ENCODE measurements at places on chromosomes 1 and 21.
A peak's percentile ranks its signal among the peaks of the same experiment; 100 is the strongest.

- DNase-seq, result no peak
Measured at GRCh38 chr1:177021687-177022086, 142.8 kb downstream of the ASTN1 start.

- DNase-seq, result no peak
Measured at GRCh38 chr1:6393400-6394187, at the start of gene ACOT7. Gene ACOT7 (minus strand): TSS chr1:6393767. CDS start chr1:6393399, 368 bp downstream.

GRCh38 chr1:233543338-233544255 lies 70.3 kb upstream of the KCNK1 start:
- DNase-seq, result peak; percentile 77

- no peak for DNase-seq
Measured at GRCh38 chr1:171335964-171336363, 22.0 kb downstream of the FMO4 start.

DNA sequence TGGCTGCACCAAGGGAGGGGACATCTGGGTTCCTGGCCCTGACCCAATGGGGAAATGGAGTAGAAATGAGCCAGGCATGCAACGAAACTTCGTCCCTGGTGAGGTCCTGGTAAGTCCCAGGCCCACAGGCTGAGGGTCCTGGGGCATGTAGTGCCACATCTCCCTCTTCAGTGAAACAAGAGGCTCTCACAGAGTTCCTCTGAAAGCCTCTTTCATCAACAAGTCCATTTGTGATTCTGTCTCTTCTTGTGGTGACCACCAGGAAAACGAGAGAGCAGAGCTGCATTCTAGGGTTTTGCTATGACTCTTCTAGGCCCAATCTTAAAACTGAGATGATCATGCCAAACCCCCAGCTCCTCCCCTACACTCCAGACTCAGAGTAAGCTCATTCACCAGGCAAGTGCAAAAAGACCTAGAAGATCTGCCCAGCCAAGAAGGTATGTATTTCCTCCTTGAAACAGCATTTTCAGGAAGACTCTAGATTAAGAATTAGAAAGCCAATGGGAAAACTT lies 24.3 kb upstream of the RNF220 start:
- DNase-seq, result no peak

DNA sequence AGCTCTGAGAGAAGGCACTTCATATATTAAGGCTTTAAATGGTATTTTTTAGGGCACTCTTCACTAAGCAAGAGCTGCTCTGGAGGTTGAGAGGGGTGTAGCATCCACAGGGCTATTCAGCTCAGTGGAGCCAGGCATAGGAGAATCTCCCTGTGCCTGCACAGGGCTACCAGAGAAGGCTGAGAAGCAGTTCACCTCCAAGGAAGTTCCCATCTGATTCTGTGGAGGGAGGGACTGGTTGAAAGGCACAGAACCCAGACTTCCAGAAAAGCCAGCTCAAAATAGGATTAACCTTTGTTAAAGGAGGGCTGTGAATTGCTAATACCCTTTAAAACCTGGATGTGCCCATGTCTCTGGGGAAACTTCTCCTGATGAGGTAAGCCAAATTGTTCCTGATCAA lies 304.5 kb downstream of the TTLL7 start:
- DNase-seq, result no peak

GRCh38 chr1:41658431-41659158 lies 174.1 kb upstream of the EDN2 start:
- no peak for DNase-seq

DNA sequence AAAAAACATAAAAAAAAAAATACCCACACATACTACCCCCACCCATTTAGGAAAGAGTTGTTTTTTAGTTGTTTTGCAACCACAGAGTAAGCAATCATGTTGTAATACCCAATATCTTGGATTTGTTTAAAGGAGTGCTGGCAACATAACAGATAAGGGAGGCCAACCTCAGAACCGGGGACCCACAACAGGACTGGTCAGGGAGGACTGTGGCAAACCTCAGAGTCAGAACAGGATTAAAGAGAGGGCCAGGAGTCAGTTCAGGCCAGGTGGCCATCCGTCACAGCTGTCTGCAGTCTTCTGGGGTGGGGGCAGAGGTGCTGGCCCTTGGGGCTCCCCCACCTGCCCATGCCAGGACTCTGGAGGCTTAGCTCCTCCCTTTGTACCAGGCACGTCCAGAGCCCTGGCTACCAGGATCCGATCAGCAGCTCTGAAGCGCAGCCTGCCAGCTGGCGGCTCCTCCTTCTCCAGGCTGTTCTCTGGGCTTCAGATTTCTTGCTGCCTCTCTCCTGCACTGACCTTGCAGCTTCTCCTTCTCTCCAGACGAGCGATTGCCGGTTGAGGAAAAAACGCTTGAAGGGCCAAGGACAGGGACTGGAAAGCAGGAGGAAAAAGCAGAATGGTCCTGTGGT lies 7.9 kb downstream of the H6PD start:
- no peak for DNase-seq

DNA sequence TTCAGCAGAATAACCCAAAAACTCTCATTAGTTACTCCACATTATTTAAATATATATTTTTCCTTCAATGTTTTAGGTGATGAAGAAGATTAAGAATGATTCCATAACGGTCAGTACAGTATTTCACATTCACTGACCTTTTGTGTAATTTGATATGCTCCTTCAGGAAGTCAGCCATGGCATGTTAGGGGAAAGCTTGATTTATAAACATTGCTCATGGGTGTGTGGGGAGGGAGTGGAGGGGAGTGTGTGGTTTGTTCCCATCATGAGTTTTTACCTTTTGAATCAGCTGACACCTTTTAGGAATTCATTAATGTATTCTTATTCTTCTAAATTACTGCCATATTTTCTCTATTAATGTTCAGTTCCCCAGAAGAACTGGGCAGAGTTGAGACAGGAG lies 240.2 kb downstream of the ATG4C start:
- DNase-seq, result no peak

- no peak for DNase-seq
Measured at GRCh38 chr1:44819196-44819607, 10.9 kb downstream of the BTBD19 start.

DNA sequence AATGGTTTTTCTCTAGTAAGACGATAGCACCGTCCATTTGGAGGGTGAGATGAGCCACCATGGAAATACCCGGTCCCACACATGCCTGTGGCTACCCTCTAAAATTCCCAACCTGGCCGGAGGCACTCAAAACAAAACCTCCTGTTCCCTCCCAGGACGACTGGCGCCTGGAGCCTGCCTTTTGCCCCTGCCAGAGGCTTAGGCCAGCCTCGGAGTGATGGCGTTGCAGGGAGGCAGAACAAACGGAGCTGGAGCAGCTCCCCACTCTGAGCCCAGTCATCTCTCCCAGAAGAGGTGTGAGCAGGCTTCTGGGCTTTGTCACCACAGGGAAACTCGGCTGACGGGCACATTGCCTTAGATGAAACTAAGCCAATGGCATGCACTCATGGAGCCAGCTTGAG lies 213.7 kb upstream of the HOOK1 start:
- no peak for DNase-seq

GRCh38 chr1:112808861-112809684 lies 93.9 kb upstream of the PPM1J start:
- DNase-seq, result no peak

All from keratinocyte (primary cell).